ENCODE measurements at places on chromosomes 1 and 21.

- DNase-seq, result no peak
Observed at GRCh38 chr1:231695439-231696255, 69.1 kb downstream of the DISC1 start.

GRCh38 chr1:100378956-100379355, 26.6 kb downstream of the CDC14A start:
- no peak for DNase-seq

GRCh38 chr1:168161459-168161858, 17.3 kb upstream of the TIPRL start:
- DNase-seq, result no peak

DNA sequence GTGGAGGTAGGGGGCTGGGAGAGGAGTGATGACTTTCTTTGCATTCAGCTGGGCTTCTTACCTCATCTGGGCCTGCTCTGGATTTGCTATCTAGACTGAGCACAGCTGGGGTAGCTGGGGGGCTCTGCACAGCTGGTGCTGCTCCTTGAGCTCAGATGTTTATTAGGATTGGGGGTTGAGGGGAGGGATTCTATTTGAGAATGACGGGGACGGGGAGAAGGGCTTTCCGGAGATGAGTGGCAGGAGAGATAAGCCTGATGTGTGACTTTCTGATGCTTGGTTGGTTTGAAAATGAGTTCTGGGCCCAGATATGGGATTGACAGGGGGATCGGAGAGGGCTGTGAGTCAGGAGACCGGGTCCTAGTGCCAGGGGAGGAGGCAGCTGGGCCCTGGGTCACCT, 146.1 kb upstream of the CSF3R start:
- DNase-seq, result no peak

- DNase-seq, result no peak
Observed at GRCh38 chr1:15618655-15619525, 1.6 kb downstream of the DDI2 start.

- DNase-seq, result no peak
Observed at GRCh38 chr1:242525360-242525722, 844 bp upstream of the PLD5 start.
